Aorta (tissue), 5 donors: ENCODE measurements at places on chromosomes 7 and 10. TPM values are rescaled to one million over a fixed set of nuclear protein-coding genes. Genes with fewer than 3 reads are reported as not detected.

DNA sequence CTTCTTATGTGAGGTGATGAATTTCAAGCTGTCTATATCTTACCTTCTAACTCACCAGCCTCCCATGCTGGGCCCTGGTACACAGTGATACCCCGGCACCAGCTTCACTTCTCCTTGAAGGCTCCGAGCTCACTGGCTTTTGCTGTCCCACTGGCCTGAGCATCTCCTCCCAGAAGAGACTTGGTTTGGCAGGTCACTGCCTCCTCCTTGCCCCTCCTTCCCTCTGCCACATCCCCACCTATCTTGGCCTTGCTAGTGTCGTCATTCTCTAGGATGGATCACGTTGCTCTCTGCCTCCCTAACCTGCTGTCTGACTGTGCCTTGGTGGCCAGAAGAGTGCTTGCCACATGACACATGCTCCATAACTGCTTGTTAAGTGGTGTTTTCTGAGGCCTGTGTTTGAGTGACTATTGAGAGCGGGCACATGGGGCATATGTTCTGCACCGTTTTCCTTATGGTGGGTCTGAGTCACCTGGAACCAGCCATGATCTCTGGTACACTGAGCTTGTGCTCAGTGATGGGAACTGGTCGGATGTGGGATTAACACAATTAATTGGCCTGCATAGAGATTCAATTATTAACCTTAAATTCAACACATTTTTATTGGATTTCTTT is 86.5 kb downstream of the TMEM178B start:
- H3K27me3 ChIP-seq: no peaks in the 10 kb centered on the region
- DNase-seq: no peak
- no peaks in the 10 kb centered on the region for H3K4me1 ChIP-seq
- H3K27ac ChIP-seq: no peak overlapping the region
- H3K36me3 ChIP-seq: no peaks in the 10 kb centered on the region

GRCh38 chr10:21160116-21160515 is 263.0 kb upstream of the NEBL start:
- H3K4me3 ChIP-seq: no peak overlapping the region
- H3K27ac ChIP-seq: no peak overlapping the region
- H3K27me3 ChIP-seq: peaks cover 8% of the 10 kb centered on the region
- H3K4me1 ChIP-seq: no peaks in the 10 kb centered on the region

Gene ATG9B
- total RNA-seq: 0.12 TPM

Gene FXYD4
- not detected for total RNA-seq

Gene PILRB
- 30.7 TPM for total RNA-seq

- H3K27me3 ChIP-seq: no peaks in the 10 kb centered on the region
- no peak overlapping the region for H3K27ac ChIP-seq
- H3K4me1 ChIP-seq: no peaks in the 10 kb centered on the region
- no peak for DNase-seq
- H3K4me3 ChIP-seq: no peak overlapping the region
Measured at GRCh38 chr10:73962386-73962785, 35.5 kb upstream of the VCL start.

- no peaks in the 10 kb centered on the region for H3K27me3 ChIP-seq
- H3K4me1 ChIP-seq: no peaks in the 10 kb centered on the region
- peak; percentile 40 for DNase-seq
- no peak overlapping the region for H3K4me3 ChIP-seq
- H3K27ac ChIP-seq: no peak overlapping the region
- H3K36me3 ChIP-seq: no peaks in the 10 kb centered on the region
Measured at GRCh38 chr7:477626-478220, 41.9 kb downstream of the PDGFA start.
